ENCODE measurements at places on chromosomes 7 and 10.

GRCh38 chr10:96577069-96577468 is 9.7 kb downstream of the TM9SF3 start:
- no peak for DNase-seq

- no peak for DNase-seq
Measured at GRCh38 chr10:8055420-8056349, 1.2 kb downstream of the GATA3 start.

DNA sequence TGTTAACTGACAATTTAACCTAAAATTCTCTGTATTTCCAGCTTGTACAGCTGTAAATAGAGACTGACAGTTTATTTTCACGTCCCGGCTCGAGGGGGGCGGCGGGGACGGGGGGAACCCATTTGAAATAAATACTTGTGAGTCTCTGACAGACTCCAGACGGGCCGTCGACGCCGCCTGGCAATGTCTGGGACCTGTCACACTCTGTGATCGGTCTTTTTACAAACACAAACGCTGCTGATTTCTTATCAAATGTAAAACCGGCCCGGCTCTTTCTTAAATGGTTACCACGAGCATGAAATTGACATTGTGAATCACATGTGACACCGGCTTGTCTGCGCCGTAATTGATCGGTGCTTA is 57.0 kb downstream of the UNCX start:
- no peak for DNase-seq

DNA sequence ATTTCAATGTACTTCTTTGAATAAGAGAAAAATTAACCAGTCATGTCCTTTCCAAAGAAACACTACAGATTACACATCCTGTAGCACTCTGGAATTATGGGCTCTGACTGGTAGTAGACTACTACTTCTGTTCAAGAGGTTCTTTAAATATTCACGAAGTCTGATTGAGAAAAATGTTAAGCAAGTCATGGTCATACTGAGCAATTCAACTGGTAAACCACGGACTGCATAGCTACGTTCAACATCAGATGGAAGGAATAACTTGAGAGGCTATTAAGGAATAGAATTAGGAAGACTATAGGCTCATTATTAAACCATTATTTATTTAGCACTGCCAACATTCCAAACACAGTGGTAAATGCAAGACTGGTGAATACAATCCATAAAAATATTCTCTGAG is 160.8 kb downstream of the IMMP2L start:
- DNase-seq = no peak

DNA sequence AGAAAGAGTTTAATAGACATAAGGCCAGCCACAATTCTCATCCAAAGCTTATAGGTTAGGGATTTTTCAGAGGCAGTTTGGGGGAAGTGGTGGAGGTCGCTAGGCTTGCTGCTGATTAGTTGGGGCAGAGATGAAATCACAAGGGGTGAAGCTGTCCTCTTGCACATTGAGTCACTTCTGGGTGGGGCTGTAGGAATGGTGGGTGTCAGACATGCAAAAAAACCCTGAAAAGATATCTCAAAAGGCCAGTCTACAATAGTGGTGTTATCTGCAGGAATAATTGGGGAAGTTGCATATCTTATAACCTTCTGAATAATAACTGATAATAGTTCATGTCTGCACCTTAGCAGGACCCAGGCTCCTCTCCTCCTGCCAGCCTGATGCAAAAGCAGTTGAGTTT is 2.1 kb downstream of the FAM24B start:
- DNase-seq = no peak

GRCh38 chr10:43061331-43061730 is 15.5 kb upstream of the RET start:
- DNase-seq = no peak

GRCh38 chr7:13091974-13092707 is 404.7 kb downstream of the ARL4A start:
- DNase-seq = no peak

GRCh38 chr10:37125191-37125732 is at the start of gene ANKRD30A:
ANKRD30A (plus strand) TSS chr10:37125598; CDS start chr10:37125788, 190 bp downstream.
- DNase-seq = no peak

DNA sequence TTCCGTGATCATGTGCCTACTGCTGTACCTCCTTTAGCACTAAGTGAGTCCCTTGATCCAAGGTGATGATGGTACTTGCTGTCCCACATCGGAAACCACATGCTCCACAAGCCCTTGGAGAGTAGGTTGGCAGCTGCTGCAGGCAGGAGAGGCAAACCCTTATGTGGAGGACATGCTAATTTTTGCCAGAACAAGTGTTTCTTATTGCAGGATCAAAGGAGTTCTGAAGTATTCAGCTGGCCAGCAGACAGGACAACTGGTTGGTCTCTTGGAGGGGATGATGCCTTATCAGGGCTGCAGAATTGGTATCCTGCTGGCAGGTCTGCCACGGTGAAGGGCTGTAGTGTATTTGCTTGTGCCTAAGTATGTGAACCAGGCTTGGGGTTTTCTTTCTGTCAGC is 36.8 kb downstream of the NACAD start:
- peak; percentile 25 for DNase-seq

- DNase-seq = no peak
Measured at GRCh38 chr10:58918887-58919286, 257.6 kb upstream of the PHYHIPL start.

- no peak for DNase-seq
Measured at GRCh38 chr10:17793823-17794644, 15.1 kb upstream of the MRC1 start.

Data from NCI-H2029 treated with DMSO at 0.1 percent for 48 hours (cell line).